ENCODE measurements at places on chromosomes 1 and 21.

DNA sequence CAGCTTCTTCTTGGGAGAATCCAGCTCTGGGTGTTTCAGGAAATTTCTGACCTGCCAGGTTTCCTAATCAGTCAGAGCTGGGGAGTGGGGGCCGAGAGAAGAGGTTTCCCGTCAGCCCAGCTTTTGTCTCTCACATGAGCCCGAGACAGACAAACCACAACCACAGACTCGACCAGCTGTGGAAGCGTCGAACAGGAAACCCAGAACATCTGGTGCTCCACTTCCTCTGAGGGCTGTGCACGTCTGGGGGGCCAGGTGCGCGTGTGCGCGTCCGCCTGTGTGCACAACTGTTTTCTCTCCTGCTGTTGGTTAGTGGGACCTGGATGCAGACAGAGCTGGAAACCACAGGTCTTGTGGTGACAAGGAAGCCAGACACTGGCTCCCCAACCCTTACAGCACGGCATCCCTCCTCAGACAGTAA is 113.0 kb upstream of the SLC25A33 start:
- no peaks in the 10 kb centered on the region for H3K27me3 ChIP-seq
- H3K36me3 ChIP-seq: no peaks in the 10 kb centered on the region
- peak overlapping the region; percentile 63 for H3K27ac ChIP-seq
- peak; percentile 94 for DNase-seq
- H3K4me3 ChIP-seq: peak overlapping the region; percentile 16
- peaks cover 53% of the 10 kb centered on the region for H3K4me1 ChIP-seq

DNA sequence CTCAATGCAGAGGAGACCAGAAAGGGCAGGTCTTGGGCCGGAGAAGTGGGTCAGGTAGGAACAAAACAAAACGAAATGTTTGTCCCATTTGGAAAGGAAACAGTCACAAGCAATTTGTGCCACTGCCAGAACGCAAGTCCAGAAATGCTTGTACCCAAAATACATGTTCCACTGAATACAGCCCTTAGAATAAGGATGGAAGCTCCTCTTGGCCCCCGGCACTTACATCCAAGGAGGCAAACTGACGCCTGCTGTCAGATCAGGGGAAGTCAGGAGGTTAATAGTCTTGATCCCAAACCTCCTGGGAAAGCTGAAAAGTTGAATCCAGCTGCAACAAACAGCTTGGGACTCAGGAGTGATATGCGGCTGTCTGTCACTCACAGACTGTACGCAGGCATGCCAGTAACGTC is 75.9 kb upstream of the GALNT2 start:
- H3K27me3 ChIP-seq: no peaks in the 10 kb centered on the region
- no peaks in the 10 kb centered on the region for H3K36me3 ChIP-seq
- H3K27ac ChIP-seq: no peak overlapping the region
- DNase-seq: no peak

DNA sequence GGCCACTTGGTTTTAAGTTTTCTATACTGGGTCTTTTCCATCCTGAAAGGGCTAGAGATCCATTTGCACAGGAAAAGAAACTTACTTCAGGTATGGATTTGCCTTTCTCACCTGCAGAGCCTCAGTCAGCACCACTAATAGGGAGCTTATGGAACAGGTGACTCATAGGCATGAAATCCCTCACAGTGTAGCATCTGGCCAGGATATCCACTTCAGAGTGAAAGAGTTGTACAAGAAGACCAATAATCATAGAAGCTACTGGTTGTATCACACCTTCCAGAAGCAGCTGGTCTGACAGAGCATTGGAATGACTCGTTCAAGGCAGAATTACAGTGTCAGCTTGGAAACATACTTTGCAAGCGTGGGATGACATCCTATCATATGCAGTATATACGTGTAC is 26.3 kb upstream of the SYT14 start:
- H3K36me3 ChIP-seq: no peaks in the 10 kb centered on the region
- no peak overlapping the region for H3K27ac ChIP-seq
- no peak overlapping the region for H3K4me3 ChIP-seq
- no peak for DNase-seq

- peak; percentile 46 for DNase-seq
- H3K4me1 ChIP-seq: peaks cover 50% of the 10 kb centered on the region
- no peaks in the 10 kb centered on the region for H3K27me3 ChIP-seq
- H3K4me3 ChIP-seq: peak overlapping the region; percentile 54
- H3K27ac ChIP-seq: peak overlapping the region; percentile 26
- peaks cover 7% of the 10 kb centered on the region for H3K36me3 ChIP-seq
These were observed 63.7 kb downstream of the MACF1 start for GRCh38 chr1:39268112-39268581.

- H3K4me3 ChIP-seq: no peak overlapping the region
- DNase-seq: no peak
- no peak overlapping the region for H3K27ac ChIP-seq
- no peaks in the 10 kb centered on the region for H3K4me1 ChIP-seq
- H3K27me3 ChIP-seq: no peaks in the 10 kb centered on the region
- no peaks in the 10 kb centered on the region for H3K36me3 ChIP-seq
These were observed 24.6 kb downstream of the KCNC4 start for GRCh38 chr1:110234691-110235090.

DNA sequence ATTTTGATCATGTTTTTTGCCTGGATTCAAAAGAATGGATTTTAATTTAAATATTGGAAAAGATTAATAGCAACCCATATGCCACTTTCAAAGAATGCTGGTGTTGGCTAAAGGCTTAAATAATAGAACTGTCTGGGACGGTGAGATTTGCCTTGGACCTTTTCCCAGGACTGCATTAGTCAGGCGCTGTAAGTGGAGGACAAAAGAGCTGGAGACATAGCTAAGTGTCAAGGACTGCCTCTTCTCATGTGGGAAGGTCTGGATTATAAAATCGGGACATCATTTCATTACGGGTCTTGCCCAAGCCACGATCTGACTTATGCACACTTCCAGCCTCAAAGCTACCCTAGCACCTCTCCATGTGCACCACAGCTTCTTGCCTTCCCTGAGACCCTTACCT is 458.5 kb upstream of the DEPDC1 start:
- no peaks in the 10 kb centered on the region for H3K36me3 ChIP-seq
- no peaks in the 10 kb centered on the region for H3K27me3 ChIP-seq
- H3K27ac ChIP-seq: no peak overlapping the region
- no peaks in the 10 kb centered on the region for H3K4me1 ChIP-seq

DNA sequence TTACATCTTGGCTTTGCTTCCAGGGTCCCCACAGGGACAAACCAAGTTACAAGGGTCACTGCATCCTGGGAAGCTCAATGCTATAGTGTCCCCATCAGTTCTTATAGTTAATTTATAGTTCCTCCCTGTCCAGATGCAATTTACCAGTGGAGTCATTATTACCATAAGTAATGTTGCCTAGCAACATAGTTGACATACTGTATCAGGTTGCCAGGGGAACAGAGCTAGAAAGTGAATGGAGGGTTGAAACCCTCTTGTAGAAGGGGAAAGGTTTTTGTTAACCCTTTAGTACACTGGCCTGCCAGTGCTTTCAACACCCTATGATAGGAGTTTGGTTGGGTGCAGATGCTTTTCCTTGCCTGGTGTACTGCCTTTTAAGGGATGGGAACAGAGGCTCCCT is 34.3 kb upstream of the TTC4 start:
- no peak overlapping the region for H3K27ac ChIP-seq
- H3K4me3 ChIP-seq: no peak overlapping the region
- H3K4me1 ChIP-seq: no peaks in the 10 kb centered on the region
- no peaks in the 10 kb centered on the region for H3K36me3 ChIP-seq
- no peak for DNase-seq

DNA sequence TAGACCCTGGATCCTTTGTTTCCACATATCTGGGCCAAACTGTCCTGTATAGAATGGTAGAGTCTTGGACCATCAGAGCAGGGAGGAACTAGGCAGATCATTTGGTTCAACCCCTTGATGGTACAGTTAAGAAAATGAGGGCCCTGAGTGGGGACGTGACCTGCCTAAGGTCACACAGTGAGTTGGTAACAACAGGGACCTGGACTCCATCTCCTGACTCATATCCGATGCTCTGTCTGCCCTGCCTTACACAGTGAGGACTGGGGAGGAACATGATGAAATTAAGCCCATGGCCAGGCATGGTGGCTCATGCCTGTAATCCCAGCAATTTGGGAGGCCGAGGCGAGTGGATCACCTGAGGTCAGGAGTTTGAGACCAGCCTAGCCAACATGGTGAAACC is 440.2 kb downstream of the PTPRU start:
- DNase-seq: no peak
- no peaks in the 10 kb centered on the region for H3K27me3 ChIP-seq
- no peak overlapping the region for H3K4me3 ChIP-seq

- peak overlapping the region; percentile 92 for H3K4me3 ChIP-seq
- H3K4me1 ChIP-seq: peaks cover 23% of the 10 kb centered on the region
- DNase-seq: peak; percentile 65
- H3K27me3 ChIP-seq: no peaks in the 10 kb centered on the region
These were observed 618 bp downstream of the CLCC1 start for GRCh38 chr1:108962681-108963051.

DNA sequence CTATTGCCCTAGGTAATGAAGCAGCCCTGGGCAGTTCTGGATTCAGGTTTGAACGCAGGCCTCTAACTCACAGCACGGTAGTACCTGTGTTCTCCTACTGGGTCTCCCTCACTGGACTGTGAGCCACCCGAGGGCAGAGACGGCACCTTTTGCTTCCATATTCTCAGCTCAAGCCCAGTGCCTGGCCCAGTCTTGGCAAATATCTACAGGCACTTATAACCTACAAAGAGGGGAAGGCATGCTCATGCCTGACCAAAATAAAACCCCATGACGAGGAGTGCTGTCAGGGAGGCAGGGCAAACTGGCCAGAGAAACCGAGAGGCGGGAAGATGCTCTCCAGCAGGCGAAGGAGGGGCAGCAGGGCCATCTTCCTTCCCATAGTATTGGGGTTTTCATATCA is 91.1 kb downstream of the DDX20 start:
- H3K27ac ChIP-seq: no peak overlapping the region
- peaks cover 4% of the 10 kb centered on the region for H3K27me3 ChIP-seq
- DNase-seq: no peak
- H3K4me3 ChIP-seq: no peak overlapping the region
- no peaks in the 10 kb centered on the region for H3K4me1 ChIP-seq
- H3K36me3 ChIP-seq: no peaks in the 10 kb centered on the region

DNA sequence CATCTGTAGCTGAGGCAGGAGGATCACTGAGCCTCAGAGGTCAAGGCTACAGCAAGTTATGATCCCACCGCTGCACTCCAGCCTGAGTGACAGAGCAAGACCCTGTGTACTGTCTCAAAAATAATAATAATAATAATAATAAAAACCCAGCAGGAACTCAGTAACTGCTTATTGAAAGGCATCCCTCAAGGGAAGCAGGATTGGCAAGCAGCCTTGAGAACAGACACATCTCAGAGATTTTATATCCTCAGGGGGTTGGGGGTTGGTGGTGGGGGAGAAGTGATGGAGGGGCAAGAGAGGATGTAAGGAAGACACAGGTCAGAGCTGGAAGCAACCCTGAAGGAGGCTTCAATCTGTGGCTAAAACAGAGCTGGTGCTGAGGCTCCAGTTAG is 29.6 kb downstream of the GNB1 start:
- peaks cover 6% of the 10 kb centered on the region for H3K36me3 ChIP-seq
- peak overlapping the region; percentile 41 for H3K27ac ChIP-seq
- H3K27me3 ChIP-seq: no peaks in the 10 kb centered on the region
- peaks cover 72% of the 10 kb centered on the region for H3K4me1 ChIP-seq

GRCh38 chr1:181127898-181128453 is 39.5 kb downstream of the IER5 start:
- no peak overlapping the region for H3K27ac ChIP-seq
- no peaks in the 10 kb centered on the region for H3K27me3 ChIP-seq
- no peak overlapping the region for H3K4me3 ChIP-seq

- H3K27ac ChIP-seq: no peak overlapping the region
- no peak for DNase-seq
- H3K27me3 ChIP-seq: no peaks in the 10 kb centered on the region
- H3K4me3 ChIP-seq: no peak overlapping the region
- no peaks in the 10 kb centered on the region for H3K36me3 ChIP-seq
These were observed 13.9 kb upstream of the FYB2 start for GRCh38 chr1:56833088-56833487.

DNA sequence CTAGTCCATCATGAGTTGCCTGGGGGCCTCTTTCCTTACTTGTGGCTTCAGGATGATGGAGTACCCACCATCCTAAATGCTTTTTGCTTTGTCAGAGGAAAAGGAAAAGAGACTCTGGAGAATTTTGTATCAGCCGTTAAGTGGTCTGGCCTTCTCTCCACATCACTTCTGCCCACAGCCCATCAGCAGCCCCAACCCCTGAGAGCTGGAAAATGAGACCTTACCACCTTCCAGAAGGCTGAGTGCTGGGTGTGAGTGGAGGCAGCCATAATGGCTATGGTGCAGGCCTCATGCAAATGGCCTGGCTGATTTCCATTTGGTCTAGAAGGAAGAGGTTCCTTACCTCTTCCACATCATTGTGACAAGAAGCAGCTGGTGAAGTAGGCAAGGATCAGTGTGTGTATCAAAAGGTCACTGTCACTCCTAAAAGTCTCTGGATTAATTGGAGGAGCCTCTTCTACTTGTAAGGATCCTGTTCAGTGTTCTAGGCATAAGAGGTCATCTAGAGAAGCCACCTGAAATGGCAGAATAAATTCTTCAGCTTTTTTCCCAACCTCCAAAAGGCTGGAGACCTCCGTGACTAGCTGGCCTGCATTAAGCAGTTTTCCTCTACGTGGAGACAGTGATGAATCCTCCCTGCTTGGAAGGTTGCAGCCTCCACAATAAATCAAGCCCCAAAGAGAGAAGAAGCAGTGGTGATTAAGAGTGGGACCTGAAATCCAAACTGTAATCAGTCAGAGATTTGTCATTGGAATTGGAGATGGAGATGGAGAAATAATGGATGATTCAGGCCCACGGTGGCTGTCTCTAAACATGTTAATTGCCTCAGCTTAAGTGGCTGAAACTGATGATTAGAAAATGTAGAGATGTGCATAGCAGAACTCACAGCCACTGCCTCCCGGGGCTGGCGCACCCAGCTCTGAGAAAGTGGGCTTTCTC is 111.5 kb downstream of the CNIH3 start:
- no peak for DNase-seq
- H3K4me3 ChIP-seq: no peak overlapping the region
- no peaks in the 10 kb centered on the region for H3K4me1 ChIP-seq
- no peaks in the 10 kb centered on the region for H3K27me3 ChIP-seq

- no peaks in the 10 kb centered on the region for H3K27me3 ChIP-seq
- H3K27ac ChIP-seq: peak overlapping the region; percentile 14
- no peak overlapping the region for H3K4me3 ChIP-seq
- no peaks in the 10 kb centered on the region for H3K4me1 ChIP-seq
- DNase-seq: no peak
These were observed 58.1 kb downstream of the PRKACB start for GRCh38 chr1:84202126-84202525.

GRCh38 chr1:181104042-181104789 is 15.7 kb downstream of the IER5 start:
- no peaks in the 10 kb centered on the region for H3K36me3 ChIP-seq
- no peak for DNase-seq
- peak overlapping the region; percentile 73 for H3K27ac ChIP-seq
- H3K4me1 ChIP-seq: peaks cover 47% of the 10 kb centered on the region

GRCh38 chr1:7956218-7957032 is 5.1 kb upstream of the PARK7 start:
- peak overlapping the region; percentile 92 for H3K27ac ChIP-seq
- H3K4me1 ChIP-seq: peaks cover 49% of the 10 kb centered on the region
- H3K4me3 ChIP-seq: peak overlapping the region; percentile 77
- H3K27me3 ChIP-seq: no peaks in the 10 kb centered on the region
- peak; percentile 79 for DNase-seq
- H3K36me3 ChIP-seq: no peaks in the 10 kb centered on the region
